Activated CD8-positive, alpha-beta memory T cell treated with anti-CD3 and anti-CD28 coated beads for 1 hour (primary cell): ENCODE measurements at places on chromosomes 2 and 18.

- no peak for DNase-seq
Observed at GRCh38 chr2:77910136-77910535, 388.0 kb upstream of the LRRTM4 start.

- no peak for DNase-seq
Observed at GRCh38 chr2:30948130-30948529, 140.9 kb upstream of the CAPN13 start.

DNA sequence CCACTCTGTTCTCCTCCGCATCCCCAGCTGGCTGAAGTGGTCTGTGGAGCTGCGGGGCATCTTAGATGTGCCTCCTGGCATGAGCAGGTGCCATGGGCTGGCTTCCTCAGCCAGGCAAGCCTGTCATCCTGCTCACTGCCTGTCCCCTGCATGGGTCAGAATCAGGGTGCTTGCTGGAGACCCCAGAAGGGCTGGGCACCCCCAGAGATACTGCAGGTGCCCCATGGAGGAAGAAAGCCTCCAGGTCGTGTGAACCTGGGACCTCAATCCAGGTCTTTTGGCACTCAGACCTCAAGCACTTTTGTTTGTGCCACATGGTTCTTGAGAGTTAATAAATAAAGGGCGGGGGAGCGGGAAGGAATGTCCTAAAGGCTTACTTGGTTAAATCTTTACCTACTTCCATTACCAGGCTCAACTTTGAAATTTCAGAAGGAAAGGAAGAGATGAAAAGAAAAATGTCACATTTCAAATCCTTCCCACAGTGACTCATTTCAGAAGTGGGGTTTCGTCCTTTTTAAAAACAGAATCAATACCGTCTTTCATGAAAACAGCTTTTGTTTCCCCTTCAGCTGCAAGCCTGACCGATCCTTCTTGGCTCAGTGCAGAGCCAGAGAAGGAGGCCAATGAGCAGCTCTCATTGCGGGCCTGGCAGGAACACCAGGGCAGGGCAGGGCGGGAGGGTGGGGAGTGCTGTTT, 69.9 kb downstream of the RHOB start:
- no peak for DNase-seq

GRCh38 chr2:46179037-46179621, 118.1 kb upstream of the EPAS1 start:
- peak; percentile 13 for DNase-seq

GRCh38 chr18:55405893-55406406, 182.0 kb downstream of the TCF4 start:
- DNase-seq = no peak

- DNase-seq = no peak
Observed at GRCh38 chr2:119136093-119136492, 22.5 kb downstream of the C1QL2 start.

DNA sequence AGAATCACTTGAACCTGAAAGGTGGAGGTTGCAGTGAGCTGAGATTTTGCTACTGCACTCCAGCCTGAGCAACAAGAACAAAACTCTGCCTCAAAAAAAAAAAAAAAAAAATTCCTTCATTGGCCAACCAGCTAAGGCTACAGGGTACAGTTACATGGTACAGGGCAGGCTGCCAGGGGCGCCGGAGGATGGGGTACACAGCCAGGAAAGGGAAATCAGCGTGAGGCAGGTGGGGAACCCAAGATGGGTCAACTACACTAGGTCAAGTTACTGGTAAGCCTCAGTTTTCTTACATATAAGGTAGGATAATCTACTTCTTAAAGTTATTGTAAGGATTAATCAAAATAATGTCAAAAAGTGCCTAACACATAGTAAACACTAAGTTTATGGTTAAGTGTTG, 142.6 kb upstream of the MSH6 start:
- no peak for DNase-seq

GRCh38 chr2:235234736-235235135, 259.1 kb upstream of the AGAP1 start:
- DNase-seq = no peak

- DNase-seq = no peak
Observed at GRCh38 chr18:44609181-44609941, 71.3 kb upstream of the SETBP1 start.

DNA sequence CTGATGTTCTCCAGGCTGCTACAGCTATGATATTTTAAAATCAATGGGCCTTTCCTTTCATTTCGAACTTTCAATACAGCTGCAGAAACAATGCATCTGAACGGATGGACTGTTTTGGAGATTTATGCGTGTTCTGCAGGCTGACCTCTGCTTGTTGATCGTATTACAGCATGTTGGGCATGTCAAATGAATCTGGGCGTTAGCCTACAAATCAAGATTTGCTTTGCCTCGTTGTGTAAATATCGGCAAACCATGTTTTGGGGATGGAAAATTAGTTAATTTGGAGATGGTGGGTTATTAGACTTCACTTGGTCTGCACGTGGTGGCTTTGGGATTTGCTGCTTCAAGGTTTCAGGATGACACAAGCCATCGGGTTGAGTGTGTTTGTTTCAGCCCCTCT, 129.3 kb downstream of the AGAP1 start:
- no peak for DNase-seq

GRCh38 chr2:29351916-29352591, 236.8 kb downstream of the CLIP4 start:
- DNase-seq = no peak

GRCh38 chr18:79919089-79919488, 32.4 kb downstream of the SLC66A2 start:
- no peak for DNase-seq

DNA sequence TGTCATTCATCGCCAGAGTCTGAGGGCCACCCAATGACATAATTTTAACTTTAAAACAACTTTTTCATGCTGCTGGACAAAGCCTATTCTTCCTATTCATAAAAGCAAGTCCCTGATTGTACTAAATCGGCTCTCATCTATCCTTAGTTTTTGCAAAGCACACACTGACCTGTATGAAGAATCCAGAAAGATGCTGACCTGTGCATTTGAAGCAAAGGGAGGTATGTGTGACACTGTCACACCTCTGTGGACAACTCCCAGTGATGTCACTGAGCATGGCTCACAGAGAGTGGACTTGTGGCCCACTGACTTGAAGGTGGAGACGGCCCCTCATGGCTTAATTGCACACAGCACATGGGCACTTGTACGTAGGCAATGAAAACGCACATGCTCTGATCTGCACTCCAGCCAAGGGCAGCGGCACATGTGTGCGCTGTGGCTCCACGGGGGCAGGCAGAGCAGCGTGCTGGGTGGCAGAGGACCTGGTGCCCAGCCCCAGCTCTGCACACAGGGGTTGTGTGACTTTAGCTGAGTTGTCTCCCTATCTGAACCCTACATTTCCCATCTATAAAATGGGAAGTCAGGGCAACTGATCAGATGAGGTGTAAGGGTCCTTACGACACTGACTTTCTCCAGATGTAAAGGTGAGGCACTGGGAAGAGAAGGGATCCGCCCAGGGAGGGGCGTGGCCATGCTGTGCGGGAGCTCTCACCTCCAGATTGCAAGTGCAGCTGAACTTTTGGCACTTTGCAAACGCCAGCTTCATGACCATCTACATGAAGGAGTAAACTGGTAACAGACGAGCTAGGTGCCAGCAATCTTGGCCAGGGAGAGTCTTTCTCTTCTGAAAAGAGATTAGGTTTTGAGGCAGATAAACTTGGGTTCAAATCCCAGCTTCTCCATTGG, 14.3 kb upstream of the ODC1 start:
- DNase-seq = no peak

DNA sequence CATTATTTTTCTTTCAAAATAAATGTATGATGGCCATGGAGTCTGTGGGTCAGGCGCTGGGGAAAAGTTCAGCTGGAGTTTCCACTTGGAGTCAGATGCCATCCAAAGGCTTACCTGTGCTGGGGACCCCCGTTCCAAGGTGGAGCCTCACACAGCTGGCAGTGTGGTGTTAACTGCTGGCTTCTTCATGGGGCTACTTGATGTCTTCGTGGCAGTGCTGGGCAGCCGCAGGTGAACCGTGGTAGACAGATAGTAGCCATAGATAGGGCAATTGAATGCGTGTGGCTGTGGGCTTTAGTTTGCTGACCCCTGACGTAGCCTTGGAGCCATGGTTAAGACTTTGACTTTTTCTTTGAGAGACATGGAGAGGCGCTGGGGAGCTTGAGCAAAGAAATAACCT, 83.1 kb downstream of the HS6ST1 start:
- DNase-seq = no peak

- DNase-seq = no peak
Observed at GRCh38 chr2:230975927-230976326, 20.0 kb upstream of the SPATA3 start.

- DNase-seq = no peak
Observed at GRCh38 chr2:171712051-171712450, 24.8 kb downstream of the DYNC1I2 start.

DNA sequence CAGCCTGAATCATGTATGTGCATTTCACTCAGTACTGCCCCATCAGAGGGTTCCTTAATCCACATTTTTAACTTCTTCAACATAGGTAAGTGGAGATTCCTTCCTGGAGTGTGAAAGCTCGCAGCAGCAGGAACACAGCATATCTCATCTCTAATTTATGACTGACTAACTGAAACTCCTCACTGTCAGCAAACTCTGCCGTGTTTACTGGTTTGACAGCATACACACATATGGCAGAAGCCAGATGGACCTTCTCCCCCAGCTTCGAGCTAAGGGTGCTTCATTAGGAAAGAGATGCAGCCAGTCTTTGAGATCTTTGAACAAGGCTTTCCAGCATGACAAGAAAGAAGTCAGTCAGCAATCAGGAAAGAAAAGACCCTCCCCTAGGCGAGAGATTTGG, 200.3 kb upstream of the ACVR2A start:
- DNase-seq = no peak

DNA sequence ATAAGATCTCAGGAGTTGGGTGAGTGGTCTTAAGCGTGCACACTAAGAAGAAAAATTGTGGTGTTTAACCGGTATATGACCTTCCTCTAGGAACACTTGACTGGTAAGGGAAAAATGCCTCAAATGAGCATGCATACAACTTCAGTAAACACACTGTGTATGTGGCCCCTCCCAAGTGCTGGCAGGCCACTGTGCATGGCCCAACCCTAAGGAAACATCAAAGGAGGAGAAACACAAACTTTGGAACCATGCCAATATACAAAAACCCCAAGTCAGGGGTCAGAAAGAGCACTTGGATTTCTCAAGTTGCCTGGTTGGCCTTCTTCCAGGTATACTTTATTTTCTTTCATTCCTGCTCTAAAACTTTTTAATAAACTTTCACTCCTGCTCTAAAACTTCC, 308.9 kb upstream of the LRRTM4 start:
- DNase-seq = no peak

DNA sequence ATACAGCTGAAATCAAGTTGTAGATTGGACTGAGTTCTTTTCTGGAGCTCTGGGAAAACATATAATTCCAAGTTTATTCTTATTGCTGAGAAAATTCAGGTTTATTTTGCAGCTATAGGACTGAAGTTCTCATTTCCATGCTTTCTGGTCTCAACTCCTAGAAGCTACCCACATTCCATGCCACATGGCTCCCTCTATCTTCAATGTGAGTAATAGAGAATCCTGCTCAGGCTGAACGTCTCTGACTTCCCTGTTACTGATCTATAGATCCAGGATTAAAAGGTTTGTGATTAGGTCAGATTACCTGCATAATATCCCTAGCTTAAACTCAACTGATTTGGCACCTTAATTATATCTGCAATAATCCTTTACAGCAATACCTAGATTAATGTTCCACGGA, 453.8 kb upstream of the MC4R start:
- DNase-seq = no peak

DNA sequence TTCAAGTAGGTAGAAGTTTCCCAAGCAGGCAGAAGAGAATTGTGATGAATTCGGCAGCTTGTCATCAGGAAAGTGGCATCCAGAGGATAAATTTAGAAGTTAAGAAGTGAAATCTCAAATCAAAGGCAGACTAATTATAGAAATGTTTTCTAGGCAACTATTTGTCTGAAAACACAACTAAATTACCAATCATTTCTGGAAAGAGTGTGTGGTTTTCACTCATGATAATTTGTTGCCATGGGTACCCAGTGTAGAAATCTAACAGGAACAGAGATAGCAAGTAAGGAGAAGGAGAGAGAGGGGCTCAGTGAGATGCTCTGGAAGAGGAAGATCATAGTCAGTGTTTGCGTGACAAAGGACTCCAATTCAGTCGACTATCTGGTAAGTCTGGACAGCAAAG, 208.1 kb downstream of the NCKAP5 start:
- no peak for DNase-seq

GRCh38 chr2:115483666-115484065, 1041.2 kb downstream of the DPP10 start:
- DNase-seq = no peak

- DNase-seq = no peak
Observed at GRCh38 chr18:58364876-58365528, 263.9 kb downstream of the ALPK2 start.

GRCh38 chr18:11114653-11115052, 34.7 kb downstream of the PIEZO2 start:
- DNase-seq = no peak

DNA sequence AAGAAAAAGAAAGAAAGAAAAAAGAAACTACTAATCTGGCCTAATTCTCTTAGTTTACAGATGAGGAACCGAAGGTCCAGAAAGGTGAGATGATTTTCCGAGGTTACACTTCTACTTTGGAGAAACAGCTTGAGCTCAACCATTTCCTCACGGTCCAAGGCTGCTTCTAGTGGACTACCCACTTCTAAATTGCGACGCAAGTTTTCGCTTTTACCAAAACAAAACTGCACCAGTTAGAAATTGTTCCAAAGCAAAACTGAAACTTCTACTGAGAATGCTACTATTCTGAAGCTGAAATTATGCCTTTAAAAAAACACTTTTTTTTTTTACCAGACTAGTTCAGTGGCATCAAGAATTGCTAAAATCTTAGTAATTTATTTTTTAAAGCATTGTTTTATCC, 101.6 kb downstream of the INO80D start:
- DNase-seq = no peak

DNA sequence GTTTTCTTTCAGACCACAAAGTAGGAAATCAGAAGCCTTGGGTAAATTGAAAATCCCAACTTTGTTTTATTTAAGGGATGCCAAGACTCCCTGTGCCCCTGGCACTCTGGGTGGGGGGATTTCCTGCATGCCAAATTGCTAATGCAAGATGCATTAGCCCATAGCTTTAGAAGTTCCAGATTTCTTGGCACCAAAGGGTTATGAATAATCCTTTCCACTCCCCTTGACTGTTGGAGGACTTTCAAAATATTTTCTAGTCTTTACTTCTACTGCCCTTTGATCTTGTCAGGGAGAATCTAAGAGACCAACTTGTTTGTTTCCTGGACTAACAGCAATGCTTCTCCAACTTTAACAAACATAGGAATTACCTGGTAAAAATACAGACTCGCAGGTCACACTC, 81.8 kb upstream of the TGIF1 start:
- DNase-seq = no peak
